ENCODE measurements at places on chromosomes 5 and 9. TPM values are rescaled to one million over a fixed set of nuclear protein-coding genes. Genes with fewer than 3 reads are reported as not detected.

HTR4 gene
- polyA plus RNA-seq = not detected

SLC6A3 gene
- polyA plus RNA-seq = not detected

PPIC gene
- not detected for polyA plus RNA-seq

PCSK5 gene
- polyA plus RNA-seq = not detected

CCNJL gene
- polyA plus RNA-seq = 0.12 TPM

CCL28 gene
- 20.5 TPM for polyA plus RNA-seq

LHX6 gene
- polyA plus RNA-seq = not detected

PKD2L2 gene
- 1.0 TPM for polyA plus RNA-seq

MPDZ gene
- polyA plus RNA-seq = not detected

CAVIN4 gene
- polyA plus RNA-seq = not detected

COL5A1 gene
- polyA plus RNA-seq = not detected

IFNE gene
- polyA plus RNA-seq = not detected

LECT2 gene
- polyA plus RNA-seq = not detected
